ENCODE measurements at places on chromosomes 6 and 20. TPM values are rescaled to one million over a fixed set of nuclear protein-coding genes. Genes with fewer than 3 reads are reported as not detected.

Gene GPLD1
- 0.37 TPM for total RNA-seq

Gene GPR6
- total RNA-seq: not detected

Gene PRND
- total RNA-seq: 0.29 TPM

Gene NUDT3
- 10.3 TPM for total RNA-seq

Gene KCNK15
- 0.09 TPM for total RNA-seq

Gene FAM217A
- total RNA-seq: not detected

Gene ANKRD6
- not detected for total RNA-seq

Gene MUCL3
- not detected for total RNA-seq

Gene ZNF165
- 0.17 TPM for total RNA-seq

Gene ZBTB46
- 0.43 TPM for total RNA-seq

Gene B3GALT4
- total RNA-seq: 3.0 TPM

Gene MAP7
- 0.34 TPM for total RNA-seq

Gene NKX2-4
- total RNA-seq: not detected

Gene MOG
- not detected for total RNA-seq

Gene C6orf163
- 0.29 TPM for total RNA-seq

Gene ADAM33
- total RNA-seq: 81.5 TPM

Gene NANP
- 6.8 TPM for total RNA-seq

Gene KHDC1
- 4.1 TPM for total RNA-seq

Gene COL11A2
- 0.50 TPM for total RNA-seq

Gene OPRM1
- not detected for total RNA-seq

Gene CAP2
- total RNA-seq: 66.0 TPM

Gene ABHD16B
- total RNA-seq: not detected

Gene ERVFRD-1
- total RNA-seq: not detected

Gene BCAS1
- not detected for total RNA-seq

Gene PPIL4
- 29.5 TPM for total RNA-seq

Gene ATF6B
- 87.9 TPM for total RNA-seq

Gene HLA-DMB
- not detected for total RNA-seq

Gene ETV7
- total RNA-seq: 0.39 TPM

Gene SNX21
- total RNA-seq: 19.5 TPM

Gene FGD2
- not detected for total RNA-seq

Gene PERP
- total RNA-seq: 62.4 TPM

Gene HRH3
- not detected for total RNA-seq

Data from HFFc6 (cell line).